ENCODE measurements at places on chromosomes 2 and 18. TPM values are rescaled to one million over a fixed set of nuclear protein-coding genes. Genes with fewer than 3 reads are reported as not detected.

GRCh38 chr2:21103274-21103891 lies 20.4 kb upstream of the TDRD15 start:
- DNase-seq, result peak; percentile 6

The STK11IP gene
- total RNA-seq, result 13.9 TPM

GRCh38 chr2:62478093-62478580 lies 27.9 kb downstream of the TMEM17 start:
- peak; percentile 84 for DNase-seq

The CENPA gene
- total RNA-seq, result 5.1 TPM

The GRP gene
- not detected for total RNA-seq

GRCh38 chr2:241064802-241065354 lies 37.2 kb downstream of the MTERF4 start:
- no peak for DNase-seq

GRCh38 chr2:110773401-110773921 lies 41.1 kb downstream of the ACOXL start:
- DNase-seq, result no peak

The CYP27C1 gene
- not detected for total RNA-seq

- DNase-seq, result no peak
Measured at GRCh38 chr18:56086786-56087185, 498.8 kb upstream of the TCF4 start.

The RAX gene
- total RNA-seq, result not detected

- peak; percentile 36 for DNase-seq
Measured at GRCh38 chr2:120346026-120346666, at the start of gene INHBB. TSS of gene INHBB (plus strand) at chr2:120346136. CDS start at chr2:120346189, 53 bp downstream.

GRCh38 chr2:101115664-101116063 lies 35.5 kb downstream of the TBC1D8 start:
- no peak for DNase-seq

DNA sequence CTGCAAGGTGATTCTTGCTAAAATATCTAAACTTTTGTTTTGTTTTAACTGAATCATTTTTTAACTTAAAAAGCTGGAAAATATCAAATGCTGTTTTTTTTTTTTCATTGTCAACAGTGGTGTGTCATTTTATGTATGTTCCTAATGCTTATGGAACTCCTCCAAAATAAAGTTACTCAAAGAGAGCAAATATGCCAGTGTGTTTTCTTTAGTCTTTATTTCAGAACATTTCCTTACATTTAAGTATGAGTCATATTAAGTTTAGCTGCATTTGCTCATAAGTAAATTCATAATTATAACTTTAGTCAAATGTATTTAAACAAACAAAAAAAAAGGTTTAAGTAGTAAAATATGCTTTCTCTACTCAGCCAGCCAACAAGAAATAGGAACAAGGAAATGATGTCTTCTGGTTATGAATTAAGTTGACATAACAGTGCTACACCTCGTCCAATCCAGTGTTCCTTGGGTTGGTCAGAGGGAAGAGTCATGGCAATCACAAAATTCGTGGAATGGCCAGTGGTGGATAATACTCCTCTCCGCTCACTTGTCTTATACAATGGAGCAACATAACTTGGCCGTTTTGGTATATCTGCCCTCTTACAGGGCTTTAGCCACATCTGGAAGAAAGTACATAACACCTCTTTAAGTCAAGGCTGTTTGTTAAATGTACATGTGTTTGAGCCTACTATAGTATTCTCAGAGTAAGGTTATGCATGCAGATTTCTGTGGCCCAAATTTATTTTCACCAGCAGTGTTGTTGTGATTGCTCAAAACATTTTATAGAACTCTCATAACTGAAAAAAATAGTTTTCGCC lies 80.7 kb downstream of the SLC39A10 start:
- peak; percentile 3 for DNase-seq

DNA sequence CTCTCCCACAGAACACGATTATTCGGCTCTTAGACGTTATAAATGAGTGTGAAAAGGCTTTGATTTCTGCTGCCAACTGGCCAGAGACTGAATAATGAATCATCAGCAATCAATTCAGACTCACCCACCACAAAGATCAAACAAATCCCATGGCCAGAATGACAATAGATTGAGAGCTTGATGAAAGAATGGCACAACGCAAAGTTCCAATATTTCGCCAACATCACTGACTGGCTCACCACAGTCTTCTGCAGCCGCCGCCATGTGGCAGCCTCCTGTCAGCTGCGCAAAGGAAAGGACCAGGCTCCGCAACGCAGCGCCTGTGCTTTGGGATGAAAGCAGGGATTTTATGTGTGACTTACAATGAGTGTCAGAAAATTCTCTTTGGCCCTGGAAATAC lies 104.4 kb upstream of the SOX11 start:
- no peak for DNase-seq

DNA sequence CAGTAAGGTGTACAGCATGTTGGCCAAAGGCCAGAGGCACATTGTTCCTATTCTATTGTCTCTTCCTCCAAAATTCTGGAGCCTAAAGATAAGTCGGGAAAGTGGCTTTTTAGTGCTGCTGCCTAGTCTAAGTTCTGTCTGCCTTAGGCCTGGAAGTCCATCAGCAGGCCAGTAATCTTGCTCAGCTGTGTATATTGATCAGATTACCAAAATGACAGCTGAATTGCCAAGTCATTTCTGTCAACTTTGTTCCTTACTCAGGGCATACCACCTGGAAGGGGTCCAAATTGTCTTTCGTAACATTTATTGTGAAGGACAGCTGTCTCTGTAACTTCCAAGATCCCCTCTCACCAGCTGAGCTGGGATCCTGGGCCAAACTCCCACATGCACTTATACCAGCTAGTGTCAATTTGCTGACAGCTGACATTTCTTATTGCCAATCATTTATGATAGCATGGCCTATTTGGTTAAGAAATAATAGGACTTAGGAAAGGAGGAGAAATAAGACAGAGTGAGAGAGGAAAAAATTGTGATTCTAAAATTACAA lies 116.8 kb upstream of the FSHR start:
- DNase-seq, result no peak

GRCh38 chr2:118490330-118490729 lies 357.1 kb downstream of the EN1 start:
- DNase-seq, result no peak

DNA sequence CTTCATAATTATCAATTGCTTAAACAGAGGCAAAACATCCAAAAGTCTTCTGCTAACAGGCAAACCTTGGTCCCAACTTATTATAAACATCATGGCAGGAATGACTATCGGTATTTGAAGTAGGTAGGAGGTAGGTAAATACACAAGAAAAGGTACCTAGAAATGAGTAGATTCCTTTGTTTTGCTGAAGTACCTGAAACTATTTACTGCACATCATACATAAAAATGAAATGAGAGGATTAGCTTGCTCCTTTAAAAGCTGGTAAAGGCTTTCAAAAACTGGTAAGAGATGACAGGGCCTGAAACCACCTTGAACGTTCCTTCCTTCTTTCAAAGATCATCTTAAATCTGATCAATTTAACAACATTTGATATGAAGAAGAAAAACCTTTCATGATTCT lies 55.2 kb upstream of the MAPRE2 start:
- no peak for DNase-seq

GRCh38 chr2:96103187-96103601 lies 13.2 kb downstream of the ADRA2B start:
- no peak for DNase-seq

DNA sequence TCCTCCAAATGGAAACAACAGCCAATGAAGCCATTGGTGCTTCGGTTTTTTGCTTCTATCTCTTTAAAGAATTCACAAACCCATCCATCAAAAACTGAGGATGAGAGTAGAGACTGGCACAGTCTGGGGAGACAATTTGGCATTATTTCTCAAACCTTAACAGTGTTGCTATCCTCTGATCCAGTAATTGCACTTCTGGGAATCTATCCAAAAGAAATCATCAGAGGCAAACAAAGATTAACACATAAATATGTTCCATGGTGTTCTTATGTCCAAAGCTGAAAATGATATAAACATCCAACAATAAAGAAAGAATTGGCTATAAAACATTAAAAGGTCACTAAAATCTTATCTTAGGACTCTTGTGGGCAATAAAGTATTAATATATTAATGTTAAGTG lies 35.1 kb downstream of the REEP1 start:
- DNase-seq, result no peak

- no peak for DNase-seq
Measured at GRCh38 chr2:231655894-231656293, 52.4 kb upstream of the PTMA start.

- no peak for DNase-seq
Measured at GRCh38 chr2:229601936-229602335, 112.4 kb downstream of the DNER start.

The CXCR1 gene
- total RNA-seq, result not detected

DNA sequence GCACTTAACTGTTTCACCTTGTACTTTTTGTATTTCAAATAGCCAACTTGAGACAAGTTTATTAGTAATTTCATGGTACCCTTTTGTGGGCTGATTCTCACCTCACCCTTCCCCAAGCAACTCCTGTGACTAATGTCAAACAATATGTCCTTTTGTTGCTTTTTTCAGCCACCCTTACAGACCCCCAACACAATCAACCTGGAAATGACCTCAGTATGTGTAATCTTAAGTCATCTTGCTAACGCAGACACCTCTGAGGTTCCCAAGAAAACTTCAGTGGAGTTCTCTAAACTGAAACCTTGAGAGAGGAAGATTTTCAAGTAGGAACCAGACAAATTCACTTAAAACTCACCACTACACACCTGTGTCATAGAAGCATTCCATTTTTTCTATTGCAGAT lies 69.5 kb downstream of the KYNU start:
- peak; percentile 41 for DNase-seq

DNA sequence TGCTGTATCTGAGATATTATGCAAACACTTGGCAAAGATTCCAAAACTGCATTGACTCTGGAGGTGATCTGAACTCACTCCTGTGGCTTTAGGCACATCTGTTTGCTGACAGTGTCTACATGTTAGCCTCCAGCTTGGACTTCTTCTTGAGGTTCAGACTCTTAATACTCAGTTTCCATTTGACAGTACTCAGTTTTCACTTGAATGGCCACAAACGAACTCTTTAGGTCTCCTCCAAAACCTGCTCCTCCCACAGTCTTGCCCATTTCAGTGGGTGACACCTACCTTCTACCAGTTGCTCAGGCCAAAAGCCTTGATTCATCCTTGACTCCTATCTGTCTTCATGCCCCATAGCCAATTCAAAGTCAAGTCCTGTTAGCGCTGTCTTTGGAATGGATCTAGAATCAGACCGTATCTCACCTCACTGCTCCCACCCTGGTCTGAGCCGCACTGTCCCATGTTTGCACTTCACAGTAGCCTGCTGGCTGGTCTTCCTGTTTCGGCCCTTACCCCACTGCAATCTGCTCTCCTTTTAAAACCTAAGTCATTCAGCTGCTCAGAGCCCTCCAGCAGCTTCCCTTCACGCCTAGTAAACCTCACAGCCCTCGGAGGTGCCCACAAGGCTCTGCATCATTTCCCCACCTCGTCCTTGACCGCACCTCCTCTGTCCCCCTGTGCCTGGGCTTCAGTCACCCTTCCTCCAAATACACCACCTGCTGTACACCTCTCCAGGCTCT lies 10.5 kb downstream of the ATG16L1 start:
- no peak for DNase-seq

The EIF2AK3 gene
- 19.7 TPM for total RNA-seq

The ARHGEF33 gene
- 0.34 TPM for total RNA-seq

The ZFAND2B gene
- total RNA-seq, result 22.5 TPM

DNA sequence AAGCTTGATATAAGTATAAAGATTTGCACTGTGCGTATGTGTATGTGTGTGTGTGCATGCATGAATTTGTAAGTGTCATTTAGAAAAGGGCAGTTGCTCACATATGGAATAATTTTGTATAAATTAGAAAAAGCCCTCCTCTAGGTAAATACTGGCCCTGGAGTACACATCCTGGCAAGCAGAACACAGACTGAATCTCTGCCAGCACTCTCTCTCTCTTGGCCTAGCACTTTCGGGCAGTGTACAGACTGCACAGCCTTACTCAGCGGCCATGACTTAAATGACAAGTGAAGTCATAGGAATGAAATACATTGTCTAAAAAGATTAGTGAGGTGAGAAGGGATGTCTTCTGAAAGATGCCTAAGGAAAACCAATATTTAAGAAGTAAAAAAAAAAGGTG lies 214.1 kb downstream of the RDH14 start:
- no peak for DNase-seq

The RNU2-63P gene
- total RNA-seq, result not detected

- no peak for DNase-seq
Measured at GRCh38 chr2:124898827-124899226, 873.7 kb downstream of the CNTNAP5 start.

GRCh38 chr18:23572012-23572411 lies 14.3 kb downstream of the NPC1 start:
- DNase-seq, result no peak

DNA sequence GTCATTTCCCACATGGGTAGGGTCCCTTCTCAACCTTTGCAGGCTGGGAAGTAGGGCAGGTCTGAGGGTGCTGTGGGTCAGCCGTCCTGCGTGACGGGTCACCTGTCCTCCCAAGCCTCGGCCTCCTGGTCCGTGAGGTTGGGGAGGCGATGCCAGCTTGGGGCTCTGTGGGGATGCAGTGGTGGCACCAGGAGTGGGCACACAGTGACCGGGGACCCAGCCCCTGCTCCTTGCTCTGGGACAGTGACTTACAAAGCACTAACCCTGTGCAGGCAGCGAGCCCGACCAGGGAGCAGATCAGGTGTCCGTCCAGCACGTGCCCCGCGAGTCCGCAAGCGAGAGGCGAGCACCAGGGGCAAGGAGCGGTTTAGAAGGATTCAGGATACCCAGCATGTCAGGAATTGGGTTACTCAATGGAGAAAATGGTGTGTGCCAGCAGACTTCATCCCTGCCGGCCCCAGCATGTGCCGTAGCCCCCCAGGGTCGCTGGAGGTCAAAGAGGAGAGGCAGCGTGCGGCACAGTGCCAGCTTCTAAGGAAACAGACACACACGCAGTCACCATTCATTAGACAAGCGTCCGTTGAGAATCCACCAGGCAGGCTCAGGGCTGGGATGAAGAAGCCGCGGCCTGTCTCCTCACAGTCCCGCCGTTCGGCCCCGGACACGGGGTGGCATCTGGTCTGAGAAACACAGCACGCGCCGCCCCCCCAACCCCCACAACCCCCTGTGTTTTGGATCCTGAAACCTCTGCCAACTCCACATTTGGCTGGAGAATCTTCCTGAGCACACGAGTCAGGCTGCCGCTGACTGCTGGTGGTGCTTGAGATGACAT lies 11.7 kb downstream of the COLEC11 start:
- no peak for DNase-seq

- peak; percentile 20 for DNase-seq
Measured at GRCh38 chr2:55590810-55591440, 26.5 kb downstream of the PPP4R3B start.

DNA sequence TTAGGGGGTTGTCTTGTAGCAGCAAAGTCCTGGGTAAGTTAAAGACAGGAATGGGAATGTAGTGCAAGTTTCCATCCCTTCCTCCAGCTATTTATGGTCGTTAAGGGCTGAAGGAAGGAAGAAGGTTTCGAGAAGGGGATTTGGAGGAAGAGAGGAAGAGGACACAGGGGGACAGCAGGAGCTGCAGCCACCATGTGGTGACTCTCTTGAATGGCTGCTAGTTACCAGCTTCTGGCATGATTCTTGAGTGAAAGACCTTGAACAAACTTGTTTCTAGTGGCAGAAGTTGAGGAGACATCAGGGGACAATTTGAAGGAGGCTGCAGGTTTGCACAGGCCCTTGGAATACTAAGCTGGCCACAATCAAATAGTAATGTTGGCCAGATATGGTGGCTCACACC lies 116.6 kb downstream of the MTX2 start:
- DNase-seq, result no peak

GRCh38 chr2:127377262-127377661 lies 10.5 kb downstream of the MAP3K2 start:
- no peak for DNase-seq

GRCh38 chr2:209901172-209901571 lies 101.3 kb upstream of the RPE start:
- no peak for DNase-seq

GRCh38 chr2:165192729-165193128 lies 11.1 kb downstream of the SCN3A start:
- DNase-seq, result no peak

Measured in dermis blood vessel endothelial cell (primary cell).